ENCODE measurements at places on chromosomes 1 and 21.
A peak's percentile ranks its signal among the peaks of the same experiment; 100 is the strongest.

DNA sequence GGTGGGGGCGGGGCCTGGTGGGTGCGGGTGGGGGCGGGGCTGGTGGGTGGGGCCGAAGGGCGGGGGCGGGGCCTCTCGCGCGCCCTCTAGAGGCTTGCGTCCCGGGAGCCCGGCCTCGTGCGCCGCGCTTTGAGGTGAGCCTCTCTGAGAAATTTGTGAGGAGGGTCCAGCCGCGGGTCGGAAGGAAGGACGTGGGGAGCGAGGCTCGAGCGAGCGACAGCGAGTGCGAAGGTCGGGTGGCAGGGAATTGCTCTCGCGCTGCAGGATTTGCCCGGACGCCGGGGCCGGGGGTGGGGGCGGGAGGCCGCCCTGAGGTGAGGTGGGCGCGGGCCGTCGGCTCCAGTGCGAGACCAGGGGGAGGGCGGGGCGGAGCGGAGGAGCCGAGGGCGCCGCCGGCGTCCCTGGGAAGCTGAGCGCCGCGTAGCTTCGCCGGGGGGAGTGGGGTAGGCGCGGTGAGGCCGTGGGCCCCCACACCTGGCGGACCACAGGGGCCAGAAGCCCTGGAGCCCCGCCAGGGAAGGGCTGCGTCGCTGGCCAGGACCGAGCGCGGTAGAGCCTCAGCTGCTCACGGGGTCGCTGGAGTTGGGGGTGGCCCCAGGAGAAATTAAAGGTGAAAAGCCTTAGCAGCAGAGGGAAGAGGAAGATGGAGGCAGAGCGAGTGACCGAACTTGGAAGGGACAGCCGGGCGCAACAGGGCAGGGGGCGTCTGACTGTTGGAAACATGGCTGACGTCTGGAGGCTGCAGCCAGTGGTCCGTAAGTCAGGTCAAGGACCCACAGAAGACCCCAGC lies 754 bp upstream of the LSS start:
- no peak for DNase-seq

DNA sequence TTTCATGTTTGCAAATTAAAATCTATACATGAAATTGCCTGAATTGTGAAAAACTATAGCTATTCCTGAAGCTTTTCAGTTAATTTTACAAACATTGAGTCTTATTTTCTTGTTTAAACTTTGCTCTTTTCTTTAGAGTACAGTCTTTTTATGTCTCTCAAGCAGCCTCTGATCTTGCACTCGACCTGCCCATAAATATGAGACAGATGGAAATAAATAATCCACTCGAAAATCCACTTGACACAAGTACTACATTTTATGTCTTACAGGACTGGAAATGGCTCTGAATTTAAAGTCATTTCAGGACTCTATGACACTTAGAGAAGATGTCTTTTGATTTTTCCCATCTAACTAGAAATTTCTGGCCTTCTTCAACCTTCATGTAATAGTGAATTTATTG lies 283.8 kb downstream of the USP25 start:
- no peak for DNase-seq

DNA sequence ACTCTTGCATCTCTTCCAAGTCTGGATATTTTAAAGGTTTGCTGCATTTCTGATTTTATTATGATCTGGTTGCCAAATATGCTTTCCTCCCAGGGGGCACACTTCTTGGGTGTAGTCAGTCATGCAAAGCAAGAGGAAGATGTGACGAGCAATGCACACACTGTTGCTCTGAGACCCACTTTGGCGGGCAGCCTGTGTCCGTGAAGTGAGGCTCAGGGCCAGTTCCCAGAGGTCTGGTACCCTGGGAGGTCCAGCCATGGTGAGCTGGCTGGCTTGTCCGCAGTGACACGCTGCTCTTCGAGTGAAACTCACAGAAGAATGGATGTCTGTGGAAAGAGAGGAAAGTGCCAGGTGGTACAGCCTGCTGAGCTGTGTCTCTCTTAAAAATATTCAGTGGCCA lies 52.8 kb upstream of the EDN2 start:
- DNase-seq, result no peak

- DNase-seq, result no peak
Measured at GRCh38 chr1:118890851-118891384, 97.2 kb downstream of the TBX15 start.

- no peak for DNase-seq
Measured at GRCh38 chr1:189253601-189254350, 1223.9 kb downstream of the BRINP3 start.

GRCh38 chr1:225824533-225824941 lies 14.6 kb downstream of the EPHX1 start:
- DNase-seq, result no peak

DNA sequence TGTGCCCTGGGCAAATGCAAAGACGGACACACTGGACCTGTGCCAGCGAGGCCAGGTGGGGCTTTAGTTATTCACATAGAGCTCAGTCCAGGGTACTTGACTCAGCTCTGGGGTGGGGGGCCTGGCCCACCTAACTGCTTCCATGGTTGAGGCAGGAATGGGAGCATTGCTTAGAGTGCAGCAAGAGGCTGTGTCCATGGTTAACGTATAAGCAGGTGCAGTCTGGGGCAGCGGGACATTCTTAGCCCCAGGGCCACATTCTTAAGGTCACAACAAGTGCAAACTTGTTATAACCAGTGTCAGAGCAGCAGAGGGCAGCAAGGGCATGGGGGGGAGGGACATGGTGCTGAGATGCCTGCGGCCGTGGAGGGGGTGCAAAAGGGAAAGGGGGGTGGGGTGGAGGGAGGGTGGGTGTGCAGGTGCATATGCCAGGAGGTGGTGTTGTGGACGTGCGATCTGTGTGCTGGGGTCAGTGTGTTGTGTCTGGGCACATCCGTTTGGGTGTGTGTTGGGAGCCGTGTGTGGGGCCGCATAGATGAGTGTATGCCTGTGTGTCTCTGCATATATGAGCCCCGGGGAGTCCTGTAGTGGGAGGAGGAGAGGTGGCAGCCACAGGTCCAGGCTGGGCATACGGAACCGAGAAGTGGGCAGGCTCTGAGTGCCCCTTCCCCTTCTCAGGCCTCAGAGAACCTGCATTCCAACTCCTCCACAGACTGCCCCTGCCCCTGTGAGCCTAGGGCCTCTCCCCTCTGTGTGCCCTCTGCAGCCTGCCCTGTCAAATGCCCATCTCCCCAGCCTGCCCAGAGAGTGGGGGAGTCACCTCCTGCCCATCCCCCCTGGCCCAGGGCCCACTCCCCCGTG lies 8.4 kb downstream of the KCNJ10 start:
- DNase-seq, result no peak

DNA sequence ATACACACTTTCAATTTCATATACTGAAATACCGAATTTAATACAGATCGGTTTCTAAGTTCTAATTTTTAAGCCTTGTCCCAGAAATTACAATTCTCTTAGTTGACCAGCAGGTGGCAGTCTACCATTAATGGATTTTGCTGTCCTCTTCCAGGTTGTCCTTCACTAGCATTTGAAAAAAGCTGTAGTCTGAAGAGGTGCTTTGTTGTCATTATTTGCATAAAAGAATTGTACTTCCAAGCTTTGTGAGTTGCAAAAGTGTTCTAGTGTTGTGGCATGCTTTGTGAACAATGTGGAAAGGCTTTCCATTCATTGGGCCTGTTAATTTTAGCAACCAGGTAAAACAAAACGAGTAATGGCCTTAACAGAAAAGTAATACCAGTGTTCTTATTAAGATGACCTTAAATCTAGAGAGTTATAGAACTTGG lies 193.6 kb downstream of the RPS6KC1 start:
- peak; percentile 36 for DNase-seq

GRCh38 chr21:36041910-36042309 lies 18.4 kb downstream of the SETD4 start:
- no peak for DNase-seq

GRCh38 chr1:117650840-117651568 lies 45.2 kb downstream of the TENT5C start:
- DNase-seq, result no peak

DNA sequence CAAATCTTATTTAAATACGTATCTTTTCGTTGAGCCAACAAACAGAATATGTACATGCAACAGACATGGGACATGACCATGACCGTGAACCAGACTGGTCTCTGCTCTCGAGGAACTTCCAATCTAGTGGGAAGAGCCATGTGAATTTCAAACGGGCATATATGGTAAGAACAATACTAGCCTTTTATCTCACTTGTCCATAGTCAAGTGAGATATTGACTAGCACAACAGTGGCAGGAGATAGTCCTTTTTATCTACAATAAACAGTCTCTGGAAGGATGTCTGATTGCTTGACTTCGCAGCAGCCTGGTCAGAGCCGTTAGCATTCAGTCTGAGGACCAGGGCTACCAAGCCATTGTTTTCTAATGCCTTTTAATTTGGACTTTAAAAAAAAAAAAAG lies 12.6 kb upstream of the PLA2G2C start:
- no peak for DNase-seq

GRCh38 chr1:62333441-62333840 lies 14.2 kb upstream of the KANK4 start:
- peak; percentile 16 for DNase-seq

DNA sequence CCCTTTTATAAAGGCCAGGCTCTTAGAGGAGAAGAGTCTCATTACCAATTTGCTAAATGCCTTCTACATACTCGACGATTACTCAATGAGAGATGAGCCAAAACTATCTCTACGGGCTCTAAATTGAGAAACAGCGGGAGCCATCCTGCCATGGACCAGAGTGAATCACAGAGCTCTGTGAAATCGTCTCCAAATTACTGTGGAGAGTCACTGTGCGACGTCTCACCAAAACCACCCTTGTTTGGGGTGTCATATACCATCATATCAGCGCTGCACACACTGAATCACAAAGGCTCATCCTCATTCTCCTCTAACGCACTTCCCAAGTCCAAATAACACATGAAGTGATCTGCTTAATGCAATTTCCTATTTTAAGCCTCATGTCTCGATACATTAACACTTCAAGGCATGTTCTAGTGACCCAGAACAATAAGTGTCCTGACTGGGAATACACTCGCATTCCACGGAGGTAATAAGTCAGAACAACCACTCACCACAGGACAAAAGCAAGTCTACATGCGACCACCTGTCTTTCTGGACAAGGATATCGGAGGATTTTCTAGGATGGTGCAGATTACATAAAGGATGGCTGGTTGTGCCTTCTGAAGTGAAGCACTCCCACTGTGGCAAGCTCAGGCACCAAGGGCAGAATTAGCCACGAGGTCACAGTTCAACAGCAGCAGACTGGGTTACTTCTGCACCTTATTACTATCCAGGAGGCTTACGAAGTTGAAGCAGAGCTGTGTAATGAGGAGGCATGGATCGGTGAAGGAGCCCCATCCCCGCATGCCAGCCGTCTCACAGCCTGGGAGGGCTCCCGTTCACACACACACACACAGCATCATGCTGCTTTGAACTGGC lies 44.3 kb downstream of the NID1 start:
- no peak for DNase-seq

DNA sequence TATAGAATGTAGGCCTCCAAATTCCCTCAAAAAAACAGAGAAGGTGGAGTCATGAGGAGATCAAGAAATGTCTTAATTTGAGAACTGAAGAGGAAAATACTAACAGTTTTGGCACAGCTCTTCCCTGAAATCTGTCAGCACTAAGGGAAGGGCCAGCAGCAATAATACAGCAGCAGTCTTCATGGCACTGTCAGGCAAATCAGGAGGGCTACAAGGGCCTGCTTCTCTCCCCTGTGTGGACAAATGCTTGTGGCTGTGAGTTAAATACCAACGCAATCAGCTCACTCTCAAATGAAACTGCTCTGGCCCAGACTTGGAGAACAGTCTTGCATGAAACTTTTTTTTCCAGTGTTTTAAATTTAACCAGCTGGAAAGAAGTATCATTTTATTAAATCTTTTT lies 20.5 kb upstream of the CNN3 start:
- no peak for DNase-seq

GRCh38 chr1:4179914-4180735 lies 280.1 kb upstream of the C1orf174 start:
- DNase-seq, result peak; percentile 28

DNA sequence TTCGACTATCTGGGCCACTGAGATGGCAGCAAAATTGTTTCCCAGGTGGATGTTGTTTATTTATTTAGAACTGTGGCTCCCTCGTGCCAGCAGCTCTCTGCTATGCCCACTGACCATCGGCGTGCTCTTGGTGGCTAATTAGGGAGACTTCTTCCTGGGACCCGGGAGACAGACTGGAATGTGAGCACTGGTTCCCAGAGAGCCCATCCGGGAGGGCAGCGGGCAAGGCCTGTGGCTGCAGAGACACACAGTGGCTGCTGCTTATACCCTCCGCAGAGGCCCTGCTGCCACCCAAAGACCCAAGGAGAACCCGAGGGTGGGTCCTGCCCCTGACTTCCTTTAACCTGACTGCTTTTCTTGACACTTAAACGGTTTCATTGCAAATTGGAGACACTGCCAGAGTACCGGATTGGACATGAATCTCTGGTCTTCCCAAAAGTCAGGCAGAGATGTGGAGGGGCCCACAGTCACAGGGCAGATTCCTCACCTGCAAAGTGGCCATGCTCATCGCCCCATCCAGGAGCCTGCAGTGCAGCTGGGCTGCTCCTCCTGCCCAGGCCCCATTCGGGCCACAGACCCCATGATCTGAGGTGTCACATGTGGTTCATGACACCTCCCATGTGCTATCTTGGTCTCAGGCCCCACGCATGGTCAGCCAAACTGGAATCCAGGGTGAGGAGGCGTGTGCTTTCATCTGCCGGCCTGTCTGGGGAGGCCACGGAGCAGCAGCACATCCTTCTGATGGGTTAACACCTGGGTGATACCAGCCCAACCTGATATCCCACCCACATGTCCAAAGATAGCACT lies 5.7 kb upstream of the MATN1 start:
- DNase-seq, result no peak

DNA sequence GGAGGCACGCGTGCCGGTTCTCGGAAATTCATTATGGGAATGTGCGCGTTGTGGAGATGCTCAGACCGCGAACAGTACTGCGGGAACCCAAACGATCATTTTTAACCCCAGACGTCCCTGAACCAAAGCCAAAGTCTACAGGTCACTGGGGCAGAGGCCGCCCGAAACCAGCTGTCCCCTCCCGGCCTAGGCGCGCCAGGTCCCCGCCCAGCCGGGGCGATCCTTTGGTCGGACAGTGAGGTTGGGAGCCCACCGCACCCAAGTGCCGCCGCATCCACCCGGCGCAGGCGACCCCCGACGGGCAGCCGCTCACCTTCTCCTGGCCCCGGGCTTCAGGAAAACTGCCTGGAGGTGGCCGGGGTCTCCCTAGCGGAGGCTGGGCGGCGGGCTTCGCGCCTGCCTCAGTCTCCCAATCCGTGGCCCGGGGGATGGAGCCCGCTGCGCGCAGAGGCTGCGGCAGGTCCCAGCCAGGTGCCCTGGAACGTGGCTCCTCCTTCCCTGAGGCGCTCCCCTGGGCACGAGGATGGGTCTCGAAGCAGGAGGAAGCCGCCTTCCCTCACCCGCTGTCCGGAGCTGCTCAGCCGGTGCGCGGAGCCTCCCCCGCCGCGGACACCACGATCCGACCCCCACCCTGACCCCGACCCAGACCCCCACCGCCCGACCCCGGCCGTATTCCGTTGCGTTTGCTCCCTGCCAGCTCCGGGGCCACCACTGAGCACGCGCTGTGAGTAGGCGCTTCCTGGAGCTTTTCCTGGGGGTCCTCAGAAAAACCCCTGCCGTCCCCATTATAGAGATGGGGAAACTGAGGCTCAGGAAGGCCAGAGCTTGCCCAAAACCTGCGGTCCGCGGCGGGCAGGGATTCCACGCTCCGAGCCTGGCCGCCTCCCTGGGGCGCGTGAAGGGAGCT lies 8.1 kb upstream of the SLX9 start:
- DNase-seq, result peak; percentile 46

All from activated CD4-positive, alpha-beta T cell treated with anti-CD3 and anti-CD28 coated beads for 36 hours (primary cell).